ENCODE measurements at places on chromosomes 1 and 21.

DNA sequence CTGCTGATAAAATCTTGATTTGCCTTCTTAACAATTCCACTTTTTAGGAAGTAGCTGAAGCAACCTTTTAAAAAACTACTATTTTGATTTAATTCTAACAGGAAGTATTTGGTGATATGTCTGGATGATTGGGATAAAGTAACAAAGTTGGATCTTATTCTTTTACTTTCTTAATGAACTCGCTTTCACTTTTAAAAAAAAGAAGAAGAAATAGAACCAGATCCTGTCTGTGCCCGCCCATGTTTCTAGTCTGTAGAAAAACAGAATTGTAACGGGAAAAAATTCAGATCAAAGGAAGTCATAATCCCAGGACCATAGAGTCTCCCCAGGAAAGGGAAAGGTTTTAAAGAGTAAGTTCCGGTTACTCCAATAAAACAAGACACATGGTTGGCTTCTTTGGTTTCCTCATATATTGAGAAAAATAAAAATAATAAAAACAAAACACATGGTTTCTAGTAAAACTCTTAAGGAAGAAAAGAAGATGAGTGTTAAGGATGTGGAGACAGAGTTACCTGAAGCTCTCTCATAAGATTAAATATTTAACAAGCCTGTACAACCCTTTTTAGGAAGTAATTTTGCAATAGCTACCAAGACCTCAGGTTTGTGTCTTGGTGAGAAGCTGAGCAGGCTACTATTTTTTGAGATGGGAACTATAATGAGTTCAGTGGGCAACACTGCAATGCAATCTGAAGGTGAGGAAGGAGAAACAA, 4.9 kb downstream of the CD48 start:
- no peak for DNase-seq

- DNase-seq, result no peak
Observed at GRCh38 chr1:21263653-21264225, 26.5 kb downstream of the ECE1 start.

DNA sequence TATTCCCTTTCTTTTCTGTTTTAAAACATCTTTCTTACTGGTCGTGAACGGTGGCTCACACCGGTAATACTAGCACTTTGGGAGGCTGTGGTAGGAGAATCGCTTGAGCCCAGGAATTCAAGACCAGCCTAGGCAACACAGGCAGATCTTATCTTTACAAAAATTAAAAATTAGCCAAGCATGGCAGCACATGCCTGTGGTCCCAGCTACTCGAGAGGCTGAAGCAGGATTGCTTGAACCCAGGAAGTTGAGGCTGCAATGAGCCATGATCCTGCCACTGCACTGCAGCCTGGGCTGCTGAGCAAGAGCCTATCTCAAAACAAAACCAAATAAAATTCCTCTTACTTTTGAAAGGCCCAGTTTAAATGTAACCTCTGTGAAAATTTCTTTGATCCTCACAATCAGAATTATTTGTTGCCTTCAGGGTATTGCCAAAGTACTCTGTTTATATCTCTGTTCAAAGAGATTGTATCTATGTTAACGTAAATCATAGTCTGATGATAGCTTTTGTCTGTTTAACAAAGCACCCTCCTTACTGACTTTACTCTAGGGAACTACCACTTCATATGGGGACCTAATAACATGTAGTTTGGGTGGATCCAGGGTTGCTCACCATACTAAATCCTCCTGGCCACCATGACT, 71.6 kb downstream of the RERE start:
- DNase-seq, result no peak

DNA sequence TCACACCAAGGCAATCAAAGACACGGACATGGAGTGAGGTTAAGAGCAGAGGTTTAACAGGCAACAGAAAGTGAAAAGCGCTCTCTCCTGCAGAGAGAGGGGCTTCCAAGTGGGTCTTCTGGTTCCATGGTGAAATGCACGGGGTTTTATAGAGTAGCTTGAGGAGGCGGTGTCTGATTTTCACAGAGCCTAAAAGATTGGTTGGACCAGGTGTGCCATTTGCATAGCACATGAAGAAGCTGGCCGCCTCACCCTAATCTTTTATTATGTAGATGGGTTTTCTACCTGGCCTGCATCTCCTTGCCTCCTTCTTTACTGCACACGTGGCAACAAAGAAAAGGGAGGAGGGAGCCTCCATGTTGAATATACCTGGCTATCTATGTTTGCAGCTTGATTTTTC, 197.3 kb downstream of the RYR2 start:
- no peak for DNase-seq

DNA sequence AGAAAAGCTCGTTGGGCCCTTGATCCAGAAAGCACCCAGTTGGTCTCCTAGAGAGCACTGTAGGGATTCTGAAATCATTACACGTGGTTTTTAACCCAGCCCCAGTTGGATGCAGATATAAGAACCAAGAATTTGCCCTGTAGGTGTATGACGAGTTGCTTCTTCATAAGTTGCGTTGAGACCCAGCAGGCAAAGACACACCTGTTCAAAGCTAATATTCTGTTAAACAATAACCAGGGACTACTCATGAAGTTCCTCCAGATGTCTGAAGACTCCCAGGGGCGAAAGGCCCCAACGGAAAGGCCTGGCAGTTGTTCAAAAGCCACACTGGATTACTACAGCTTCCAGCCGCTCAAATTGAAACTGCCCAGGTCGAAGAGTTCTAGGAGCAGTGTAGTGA, 88.6 kb upstream of the HNRNPU start:
- DNase-seq, result no peak

DNA sequence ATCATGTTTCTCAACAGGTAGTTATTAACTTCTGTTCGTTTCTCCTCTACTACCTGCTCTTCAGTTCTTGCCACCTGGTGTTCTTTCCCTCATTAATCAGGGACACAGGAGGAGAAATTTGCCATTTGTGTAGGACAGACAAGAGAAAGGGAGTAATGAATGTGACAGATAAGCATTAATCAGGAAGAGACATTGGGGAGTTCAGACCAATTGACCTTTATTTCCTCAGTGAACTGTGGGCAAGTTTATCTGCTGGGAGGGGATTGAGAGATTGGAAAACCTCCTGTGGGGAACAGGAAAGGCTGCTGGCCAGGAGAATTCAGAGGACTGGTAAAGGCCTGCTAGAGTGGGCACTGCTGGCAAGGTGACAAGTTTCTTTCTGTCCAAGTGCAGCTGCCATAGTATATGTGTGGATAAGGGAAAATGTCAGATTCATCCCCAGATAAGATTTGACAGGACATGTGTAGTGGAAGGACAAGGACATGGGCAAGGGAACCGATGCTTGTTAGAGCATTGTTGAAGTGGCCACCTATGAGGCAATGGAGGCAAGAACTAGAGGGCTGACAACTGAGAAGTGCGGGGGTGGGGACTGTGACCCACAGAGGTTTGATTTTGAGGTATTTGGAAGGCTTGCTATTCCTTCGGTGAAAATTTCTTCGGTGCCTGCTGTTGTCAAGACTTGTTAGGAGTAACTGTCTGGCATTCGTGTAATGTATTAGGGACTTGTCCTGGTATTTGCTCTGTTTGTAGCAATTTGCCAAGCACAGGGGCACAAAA, 12.6 kb downstream of the SZT2 start:
- no peak for DNase-seq

GRCh38 chr21:14581902-14582457, 35.9 kb upstream of the SAMSN1 start:
- DNase-seq, result no peak

DNA sequence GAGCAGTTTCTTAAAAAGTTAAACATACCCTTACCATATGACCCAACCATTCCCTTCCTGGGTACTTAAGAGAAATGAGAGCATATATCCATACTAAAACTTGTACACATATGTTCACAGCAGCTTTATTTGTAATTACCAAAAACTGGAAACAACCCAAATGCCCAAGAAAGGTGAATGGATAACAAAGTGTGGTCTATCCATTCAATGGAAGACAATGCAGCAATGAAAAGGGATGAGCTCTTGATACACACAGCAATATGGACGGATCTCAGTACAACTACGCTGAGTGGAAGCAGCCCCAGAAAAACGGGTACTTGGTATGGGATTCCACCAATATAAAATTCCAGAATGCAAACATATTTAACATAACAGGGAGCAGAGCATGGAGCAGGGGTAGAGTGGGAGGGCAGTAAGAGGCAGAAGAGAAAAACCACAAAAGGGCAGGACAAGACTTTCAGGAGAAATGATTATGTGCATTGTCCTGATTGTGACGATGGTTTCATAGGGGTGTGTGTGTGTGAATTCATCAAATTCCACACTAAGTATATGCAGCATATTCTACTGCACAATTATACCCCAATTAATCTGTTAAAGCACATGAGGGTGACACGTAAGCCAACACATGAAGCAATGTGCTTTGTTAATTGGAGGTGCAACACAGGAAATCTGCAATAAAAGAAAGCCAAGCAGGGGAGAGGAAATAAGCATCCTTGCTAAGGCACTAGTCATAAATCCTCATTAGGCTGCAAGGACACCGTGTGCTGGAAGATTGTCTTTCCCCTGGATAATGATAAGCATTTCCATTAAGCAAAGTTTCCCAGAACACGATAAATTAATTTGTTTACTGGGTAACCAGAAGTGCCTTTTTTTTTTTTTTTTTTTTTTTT, 113.1 kb upstream of the KRTAP19-8 start:
- no peak for DNase-seq

GRCh38 chr1:27527223-27527889, 37.4 kb upstream of the WASF2 start:
- peak; percentile 57 for DNase-seq

DNA sequence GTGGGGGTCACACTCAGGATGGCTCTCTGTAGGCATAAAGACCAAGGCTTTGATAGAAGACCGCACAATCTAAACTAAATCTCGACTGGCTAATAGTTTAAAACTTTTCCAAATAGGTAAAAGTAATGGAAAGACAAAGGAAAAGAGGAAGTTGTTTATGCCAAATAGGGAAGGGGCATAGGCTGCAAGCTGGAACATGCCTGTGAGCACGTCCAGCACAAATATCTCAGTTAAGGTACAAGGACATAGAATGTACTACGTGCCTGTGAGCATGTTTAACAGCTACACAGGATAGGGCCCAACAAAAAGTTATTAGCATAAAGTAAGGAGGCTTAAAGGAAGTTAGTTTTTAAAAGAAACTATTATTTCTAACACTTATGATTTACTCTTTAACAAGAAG, 27.6 kb upstream of the GUCA2A start:
- DNase-seq, result no peak

- no peak for DNase-seq
Observed at GRCh38 chr1:58862728-58863385, 79.0 kb upstream of the JUN start.

- DNase-seq, result peak; percentile 93
Observed at GRCh38 chr1:43835082-43836021, 98.2 kb upstream of the ARTN start.

DNA sequence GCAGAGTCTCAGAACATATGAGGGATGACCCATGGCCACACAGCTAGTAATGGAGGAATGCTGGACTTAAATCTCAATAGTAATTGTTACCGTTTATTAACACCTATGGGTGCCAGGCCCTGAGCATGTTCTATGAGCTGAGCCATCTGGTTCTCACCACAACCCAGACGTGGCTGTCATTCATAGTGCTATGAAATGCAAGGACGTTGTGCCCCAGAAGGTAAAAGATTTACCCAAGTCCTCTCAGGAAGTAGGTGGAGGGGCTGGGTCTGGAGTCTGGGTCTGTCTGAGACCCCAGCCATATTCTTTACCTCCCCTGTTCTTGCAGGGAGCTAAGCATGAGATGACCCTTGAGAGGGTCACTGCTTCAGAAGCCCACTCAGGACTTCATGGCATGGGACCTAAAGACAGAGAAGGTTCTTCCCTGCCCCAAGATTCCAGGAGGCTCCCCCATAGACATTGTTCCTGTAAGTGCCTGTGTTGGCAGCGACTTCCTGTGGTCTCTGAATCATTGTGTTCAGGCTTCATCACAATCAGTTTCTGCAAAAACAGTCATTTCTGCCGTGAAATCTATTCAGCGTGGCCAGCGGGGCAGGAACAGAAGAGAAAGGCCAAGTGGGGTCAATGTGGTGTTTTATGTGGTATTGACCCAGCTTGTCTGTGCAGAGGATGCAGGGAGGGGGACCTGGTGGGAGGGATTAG, 475.4 kb downstream of the PTPRU start:
- DNase-seq, result peak; percentile 80

DNA sequence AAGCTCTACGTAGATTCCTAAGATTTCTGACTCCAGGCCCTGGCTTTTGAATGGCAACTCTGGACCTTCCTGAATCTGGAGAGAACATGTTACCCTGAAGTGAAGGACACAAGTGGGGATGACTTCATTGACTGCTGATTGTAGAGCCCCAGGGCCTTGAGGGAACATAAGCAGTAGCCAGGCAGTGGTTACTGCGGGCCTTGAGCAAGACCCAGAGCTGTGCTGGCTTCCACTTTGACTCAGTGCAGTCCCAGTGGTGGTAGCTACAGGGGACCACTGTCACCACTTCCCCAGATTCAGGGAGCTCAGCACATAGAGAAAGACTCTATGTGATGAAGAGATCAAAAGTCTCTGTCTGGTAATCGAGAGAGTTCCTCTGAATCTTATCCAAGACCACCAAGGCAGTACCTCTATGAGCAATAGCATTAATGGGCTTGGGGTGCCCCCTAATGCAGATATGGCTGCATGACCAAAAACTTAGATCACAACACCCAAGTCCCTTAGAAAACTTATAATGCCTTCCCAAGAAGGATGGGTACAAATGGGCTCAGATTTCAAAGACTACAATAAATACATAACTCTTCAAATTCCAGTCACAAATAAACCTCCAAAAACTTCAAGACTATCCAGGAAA, 1278.3 kb downstream of the AMY1C start:
- no peak for DNase-seq

- DNase-seq, result no peak
Observed at GRCh38 chr1:210591214-210591613, 262.5 kb downstream of the HHAT start.

DNA sequence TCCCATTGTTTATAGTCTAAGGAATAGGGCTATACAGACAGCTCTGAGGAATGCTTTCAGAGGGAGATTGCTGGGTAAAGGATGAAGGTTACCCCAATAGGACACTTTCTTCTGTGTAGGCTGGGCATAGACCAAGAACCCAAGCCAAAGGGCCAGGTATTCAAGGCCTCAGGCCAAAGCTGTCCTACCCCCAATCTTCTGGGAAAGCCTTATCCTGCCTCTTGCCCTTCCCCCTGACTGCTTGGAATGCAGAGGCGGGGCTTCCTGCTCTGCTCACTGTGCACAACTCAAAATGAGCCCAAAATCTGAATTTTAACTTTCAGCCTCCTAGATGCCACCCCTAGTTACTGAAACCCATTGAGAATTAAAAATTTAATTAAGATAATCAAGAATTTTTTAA, 2.2 kb downstream of the OR10Z1 start:
- DNase-seq, result no peak

GRCh38 chr1:11067716-11068599, 8.1 kb upstream of the SRM start:
- DNase-seq, result no peak

Measured in AG10803 (cell line).